Adrenal gland (tissue), 19 donors: ENCODE measurements at places on chromosomes 16 and 17. TPM values are rescaled to one million over a fixed set of nuclear protein-coding genes. Genes with fewer than 3 reads are reported as not detected.

The CRYBA1 gene
- total RNA-seq = not detected

The PDE6G gene
- not detected for total RNA-seq

The RBFOX1 gene
- total RNA-seq = 1.9 TPM

GRCh38 chr16:83214671-83215070 lies 587.9 kb downstream of the CDH13 start:
- no peak overlapping the region for H3K27ac ChIP-seq
- H3K36me3 ChIP-seq = no peaks in the 10 kb centered on the region
- no peak overlapping the region for H3K4me3 ChIP-seq
- H3K27me3 ChIP-seq = no peaks in the 10 kb centered on the region
- no peak for DNase-seq
- H3K4me1 ChIP-seq = no peaks in the 10 kb centered on the region
